Activated CD4-positive, CD25-positive, alpha-beta regulatory T cell (primary cell): ENCODE measurements at places on chromosomes 7 and 10.

- no peak for DNase-seq
Measured at GRCh38 chr10:24352399-24352798, 143.5 kb downstream of the KIAA1217 start.

DNA sequence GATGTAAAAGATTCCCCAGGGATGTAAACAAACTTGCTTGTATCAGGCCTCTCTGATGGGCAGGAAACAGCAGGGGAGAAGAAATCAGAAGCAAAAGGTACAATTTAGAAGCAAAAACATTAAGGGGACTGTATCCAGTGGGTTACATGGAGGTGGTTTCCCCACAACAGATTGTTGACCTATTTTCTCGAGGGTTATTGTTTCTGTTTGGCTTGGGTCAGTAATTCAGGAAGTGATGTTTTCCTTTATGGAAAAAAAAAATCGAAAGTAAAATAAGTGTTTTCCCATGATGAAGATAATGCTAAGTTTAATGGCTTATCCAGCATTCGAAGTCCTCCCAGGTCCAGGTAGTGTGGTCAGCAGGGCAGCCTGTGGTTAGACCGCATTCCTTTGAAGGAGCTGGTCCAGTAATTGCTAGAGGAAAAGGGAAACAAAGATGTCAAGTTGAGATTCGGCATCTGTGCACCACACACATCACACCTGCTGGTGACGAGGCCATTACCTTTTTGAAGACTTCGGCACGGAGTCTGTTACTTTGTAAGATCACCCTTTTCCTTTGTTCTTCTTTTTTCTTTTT, 37.3 kb upstream of the ADAM12 start:
- DNase-seq = no peak

- DNase-seq = no peak
Measured at GRCh38 chr7:33952824-33953223, 47.5 kb downstream of the BMPER start.

DNA sequence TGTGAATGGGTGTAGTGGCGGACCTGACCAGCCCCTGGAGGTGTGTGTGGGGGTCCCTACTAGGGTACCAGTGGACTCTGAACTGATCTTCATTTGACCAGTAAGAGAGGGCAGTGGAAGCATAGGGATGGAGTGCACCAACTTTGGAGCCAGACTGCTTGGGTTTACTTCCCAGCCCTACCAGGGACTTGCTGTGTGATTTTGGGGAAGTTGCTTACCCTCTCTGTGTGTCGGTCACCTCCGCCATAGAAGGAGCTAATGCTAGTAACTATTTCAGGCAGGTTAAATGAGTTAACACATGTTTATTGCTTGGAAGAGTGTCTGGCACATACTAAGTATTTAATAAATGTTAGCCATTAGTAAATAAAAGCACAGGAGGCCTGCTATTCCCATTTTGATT, 6.6 kb downstream of the ADCYAP1R1 start:
- DNase-seq = no peak

DNA sequence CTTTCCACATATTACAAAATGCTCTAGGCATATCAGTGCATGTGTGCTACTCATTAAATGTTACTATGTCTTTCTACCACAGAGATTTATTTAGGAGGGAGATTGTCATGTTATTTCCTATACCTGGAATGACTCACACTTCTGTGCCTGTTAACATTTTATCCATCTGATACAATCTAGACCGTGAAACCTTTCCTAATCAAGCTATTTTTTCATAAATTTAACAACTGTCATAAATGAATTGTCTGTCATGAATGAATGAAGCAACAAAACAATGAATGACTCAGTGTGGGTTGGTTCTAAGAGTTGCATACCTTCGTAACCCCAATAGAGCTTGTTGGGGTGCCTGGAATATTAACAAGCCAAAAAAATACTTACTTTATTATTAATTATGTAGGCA, 554.3 kb downstream of the GRM8 start:
- no peak for DNase-seq

- DNase-seq = no peak
Measured at GRCh38 chr10:95789902-95790301, 33.9 kb downstream of the ENTPD1 start.

GRCh38 chr10:28036587-28036986, 37.7 kb upstream of the ODAD2 start:
- no peak for DNase-seq

DNA sequence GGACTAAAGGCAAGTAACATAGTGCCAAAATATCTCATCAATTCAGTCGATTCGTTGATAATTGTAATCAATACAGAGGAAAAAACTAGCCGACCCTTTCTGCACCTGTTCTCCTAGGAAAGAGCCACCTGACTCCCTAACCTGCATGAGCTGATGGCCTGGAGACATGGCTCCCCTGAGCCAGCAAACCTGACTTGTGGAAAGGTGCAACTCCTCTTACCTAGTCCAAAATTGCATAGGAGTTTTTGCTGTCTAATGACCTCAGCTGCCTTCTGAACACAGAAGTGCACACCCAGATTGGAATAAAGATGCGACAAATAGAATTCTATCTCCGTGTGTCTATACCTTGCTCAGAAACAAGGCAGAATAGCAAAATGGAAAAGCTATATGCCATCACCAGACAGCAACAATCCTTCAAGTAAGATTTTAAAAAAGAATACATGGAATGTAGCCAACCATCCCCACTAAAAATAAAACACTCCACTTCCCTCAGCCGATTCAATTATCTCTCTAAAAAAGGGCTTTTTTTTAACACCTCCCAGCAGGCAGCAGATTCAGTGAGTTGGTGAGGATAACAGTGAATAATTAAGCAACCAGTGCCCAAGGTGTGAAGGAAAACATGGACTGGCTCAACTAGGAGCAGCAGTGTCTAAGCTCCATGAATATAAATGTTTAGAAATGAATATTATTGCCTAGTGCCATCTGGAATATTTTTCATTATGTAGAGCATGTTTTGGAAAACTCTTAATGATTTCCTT, 26.6 kb upstream of the LMTK2 start:
- DNase-seq = no peak

- no peak for DNase-seq
Measured at GRCh38 chr7:140564643-140565042, 76.0 kb downstream of the DENND2A start.

DNA sequence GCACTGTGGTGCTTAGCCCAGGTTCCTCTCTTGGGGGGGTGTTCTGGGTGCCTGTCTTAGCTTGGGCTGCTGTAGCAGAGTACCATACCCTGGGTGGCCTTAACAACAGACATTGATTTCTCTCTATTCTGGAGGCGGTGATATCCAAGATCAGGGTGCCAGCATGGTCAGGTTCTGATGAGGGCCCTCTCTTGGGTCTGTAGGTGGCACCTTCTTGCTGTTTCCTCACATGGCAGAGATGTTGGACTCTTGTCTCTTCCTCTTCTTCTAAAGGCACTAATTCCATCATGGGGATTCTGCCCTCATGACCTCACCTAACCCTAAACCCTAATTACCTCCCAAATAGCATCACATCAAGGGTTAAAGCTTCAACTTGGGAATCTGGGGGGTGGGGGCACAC, 19.9 kb upstream of the CRHR2 start:
- no peak for DNase-seq

DNA sequence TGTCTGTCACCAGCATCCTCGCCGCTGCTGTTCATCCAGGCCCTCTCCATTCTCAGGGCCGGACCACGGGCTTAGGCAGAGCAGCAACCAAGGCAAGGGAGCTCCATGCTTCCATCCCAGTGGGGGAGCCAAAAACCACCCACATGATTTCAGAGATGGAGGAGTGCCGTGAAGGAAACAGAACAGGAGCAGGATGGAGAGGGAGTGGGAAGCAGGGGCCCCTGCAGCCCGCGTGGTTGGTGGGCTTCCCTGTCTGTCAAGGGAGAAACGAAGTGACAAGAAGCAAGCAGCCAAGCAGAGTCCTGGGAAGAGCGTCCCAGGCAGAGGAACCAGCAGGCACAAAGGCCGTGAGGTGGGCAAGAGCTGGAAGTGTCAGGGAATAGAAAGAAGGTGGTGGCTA, 95.7 kb downstream of the SLIT1 start:
- DNase-seq = no peak

- DNase-seq = no peak
Measured at GRCh38 chr10:91034494-91035159, 113.7 kb upstream of the ANKRD1 start.

GRCh38 chr10:78634389-78634815, 434.4 kb upstream of the ZMIZ1 start:
- DNase-seq = no peak

- no peak for DNase-seq
Measured at GRCh38 chr7:32335107-32335506, 155.1 kb downstream of the LSM5 start.

- no peak for DNase-seq
Measured at GRCh38 chr7:106254525-106255116, 30.2 kb downstream of the NAMPT start.

DNA sequence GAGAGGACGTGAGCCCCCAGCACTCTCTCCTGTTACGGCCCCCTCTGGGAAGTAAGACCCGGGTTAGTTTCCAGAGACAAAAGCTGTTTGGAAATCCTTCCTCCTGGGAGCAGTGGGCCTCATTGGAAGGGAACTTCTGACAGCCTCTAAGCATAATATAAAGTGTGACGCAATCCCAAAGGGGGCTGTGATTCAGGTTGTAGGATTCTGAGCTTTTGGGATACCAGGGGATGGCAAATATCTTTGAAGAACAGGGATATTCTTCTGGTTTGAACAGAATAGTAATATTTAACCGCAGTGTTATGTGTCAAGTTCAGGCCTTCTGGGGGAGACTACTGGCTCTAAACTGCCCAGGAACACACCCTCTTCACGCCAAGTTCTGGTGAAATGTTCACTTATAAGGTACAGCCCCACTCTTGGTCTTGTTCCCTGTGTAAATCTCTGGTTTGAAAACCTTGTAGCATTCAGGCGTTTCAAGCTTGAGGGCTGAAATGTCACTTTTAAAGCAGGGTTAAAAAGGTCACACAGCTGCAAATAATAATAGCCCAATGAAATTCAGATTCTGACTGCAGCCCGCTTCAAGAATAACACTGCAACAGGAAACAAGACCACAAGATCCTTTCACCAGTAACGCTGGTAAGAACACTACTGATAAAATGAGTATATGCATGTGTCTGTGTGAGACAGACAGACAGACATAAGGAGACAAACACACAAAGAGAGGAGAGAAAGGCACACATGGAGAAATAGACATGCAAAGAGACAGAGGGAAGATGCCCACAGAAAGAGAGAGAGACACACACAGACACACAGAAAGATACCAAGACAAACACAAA, 69.0 kb downstream of the CREB5 start:
- no peak for DNase-seq

DNA sequence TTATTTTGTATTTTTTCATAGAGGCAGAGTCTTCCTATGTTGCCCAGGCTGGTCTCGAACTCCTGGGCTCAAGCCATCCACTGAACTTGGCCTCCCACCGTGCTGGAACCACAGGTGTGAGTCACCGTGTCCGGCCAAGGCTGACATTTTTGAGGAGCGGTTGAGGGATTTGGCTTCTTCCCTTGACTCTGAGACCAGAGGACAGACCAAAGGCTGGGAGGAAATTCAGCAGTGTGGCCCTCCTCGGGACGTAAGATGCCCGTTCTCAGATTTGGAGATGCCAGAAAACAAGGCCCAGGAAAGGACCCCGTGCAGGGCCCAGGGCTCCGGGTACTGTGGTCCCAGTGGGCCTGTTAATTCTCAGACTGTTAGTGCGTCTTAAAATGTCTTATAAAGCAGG, 146.2 kb downstream of the WDR37 start:
- no peak for DNase-seq

DNA sequence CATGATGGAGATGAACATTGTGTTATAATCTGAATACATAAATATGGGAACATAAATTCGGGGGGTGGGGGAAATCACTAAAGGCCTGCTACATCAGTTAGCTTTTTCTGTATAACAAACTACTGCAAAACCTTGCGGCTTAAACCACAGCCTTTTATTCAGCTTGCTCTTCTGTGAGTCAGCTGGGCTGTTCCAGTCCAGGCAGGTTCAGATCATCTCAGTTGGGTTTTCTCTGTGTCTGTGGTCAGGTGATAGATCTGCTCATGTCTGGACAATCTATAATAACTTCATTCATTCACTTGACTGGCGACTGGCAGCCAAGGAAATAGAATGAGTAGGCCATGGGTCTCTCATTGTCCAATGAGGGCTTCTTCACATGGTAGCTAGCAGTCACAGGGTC, 23.5 kb downstream of the HTR7 start:
- no peak for DNase-seq

DNA sequence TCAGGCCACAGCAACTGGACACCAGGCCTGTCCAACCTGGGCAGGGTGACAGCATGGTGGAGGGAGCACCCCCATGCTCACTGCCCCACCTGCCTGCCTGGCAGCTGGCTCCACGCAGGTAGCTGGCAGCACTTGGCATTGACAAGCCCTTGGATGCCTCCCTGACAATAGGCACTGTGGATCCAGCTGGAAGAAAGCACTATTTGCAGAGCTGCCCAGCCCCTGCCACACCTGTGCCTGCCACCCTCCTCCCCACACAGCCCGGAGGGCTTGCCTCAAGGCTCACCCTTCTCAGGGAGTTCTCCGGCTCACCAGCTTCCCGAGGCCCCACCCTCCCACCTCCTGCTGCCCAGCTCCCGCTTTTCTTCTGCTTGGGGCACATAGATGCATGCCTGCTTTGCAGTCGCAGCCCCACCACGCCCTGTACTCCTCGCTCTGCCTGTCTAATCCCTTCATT, 160.1 kb downstream of the NEURL1 start:
- DNase-seq = no peak

DNA sequence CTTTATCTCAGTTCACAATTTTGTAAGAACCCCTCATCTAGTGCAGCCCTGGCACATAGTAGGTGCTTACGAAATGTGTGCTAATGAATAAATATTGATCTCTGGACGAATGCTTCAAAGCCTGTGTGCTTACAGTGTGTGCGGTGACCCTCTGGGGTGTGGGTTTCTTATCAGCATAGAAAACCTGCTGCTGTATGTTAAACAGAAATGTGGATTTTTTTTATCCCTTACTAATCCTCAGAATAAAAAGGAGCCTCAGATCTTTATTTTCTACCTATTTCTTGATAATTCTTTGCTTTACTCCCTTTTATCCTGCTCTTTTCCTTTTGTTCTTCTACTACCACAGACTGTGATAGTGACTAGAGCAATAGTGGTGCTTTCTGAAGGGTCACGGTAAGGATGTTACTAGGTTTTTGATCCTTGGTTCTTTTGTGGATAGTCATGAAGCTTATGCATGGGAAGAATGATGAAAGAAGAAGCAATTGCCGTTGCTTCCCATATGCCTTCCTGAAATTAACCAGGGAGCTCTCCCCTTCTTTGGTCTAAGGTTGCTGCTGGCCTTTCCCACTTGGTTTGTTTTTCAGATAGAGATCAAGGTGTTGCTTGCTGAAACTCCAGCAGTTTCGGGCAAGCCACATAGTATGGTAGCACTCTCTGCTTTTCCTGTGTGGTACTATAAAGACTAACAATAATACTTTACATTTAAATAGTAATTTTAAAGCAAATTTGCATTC, 44.7 kb downstream of the SPAG6 start:
- DNase-seq = no peak

DNA sequence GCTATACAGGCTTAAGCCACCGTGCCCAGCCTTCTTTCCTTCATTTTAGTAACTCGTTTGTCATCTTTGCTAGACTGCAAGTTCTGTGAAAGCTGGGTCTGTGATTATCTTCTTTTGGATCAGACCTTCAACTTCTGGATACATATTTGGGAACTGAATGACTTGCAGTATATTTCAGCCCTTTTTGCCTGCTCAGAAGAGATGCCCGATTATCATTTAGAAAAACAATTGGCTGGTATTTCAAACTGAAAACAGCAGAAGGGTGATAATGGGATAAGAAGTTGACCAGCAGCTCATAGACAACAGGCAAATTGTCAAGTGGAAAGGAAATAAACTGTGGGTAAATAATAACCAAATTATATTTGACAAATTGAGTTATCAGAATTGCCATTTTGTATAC, 14.6 kb downstream of the RSBN1L start:
- DNase-seq = no peak

- DNase-seq = no peak
Measured at GRCh38 chr10:104297697-104298660, 29.0 kb downstream of the GSTO2 start.
